ENCODE measurements at places on chromosomes 6 and 20. TPM values are rescaled to one million over a fixed set of nuclear protein-coding genes. Genes with fewer than 3 reads are reported as not detected.

DNA sequence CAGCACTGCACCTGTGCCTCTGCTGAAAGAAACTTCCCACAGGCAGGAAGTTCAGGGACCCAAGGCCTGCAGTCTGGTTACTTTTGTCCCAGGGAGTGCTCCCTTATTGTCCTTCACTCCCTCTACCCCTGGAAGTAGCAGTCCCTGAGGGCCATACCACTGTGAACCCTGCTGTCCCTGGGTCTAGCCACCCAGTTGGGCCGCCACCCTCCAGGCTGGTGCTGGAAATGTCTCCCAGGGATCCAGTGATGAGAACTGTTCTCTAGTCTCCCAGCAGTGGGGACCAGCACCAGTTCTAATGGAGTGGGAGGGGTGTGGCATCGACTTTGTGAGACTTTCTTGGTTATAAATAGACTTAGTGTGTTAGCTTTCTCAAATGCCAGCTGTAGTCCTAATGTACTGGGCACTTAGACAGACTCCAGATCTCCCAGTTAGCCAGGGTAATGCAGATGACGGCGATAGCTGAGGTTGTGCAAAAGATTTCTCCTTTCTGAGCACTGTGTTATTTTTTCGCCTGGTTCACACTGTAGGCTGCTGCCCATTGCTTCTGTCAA is 462.5 kb downstream of the CDH26 start:
- H3K4me3 ChIP-seq, result no peak overlapping the region
- no peaks in the 10 kb centered on the region for H3K27me3 ChIP-seq
- no peak for DNase-seq
- H3K27ac ChIP-seq, result no peak overlapping the region
- H3K4me1 ChIP-seq, result no peaks in the 10 kb centered on the region

The TCF21 gene
- not detected for total RNA-seq

DNA sequence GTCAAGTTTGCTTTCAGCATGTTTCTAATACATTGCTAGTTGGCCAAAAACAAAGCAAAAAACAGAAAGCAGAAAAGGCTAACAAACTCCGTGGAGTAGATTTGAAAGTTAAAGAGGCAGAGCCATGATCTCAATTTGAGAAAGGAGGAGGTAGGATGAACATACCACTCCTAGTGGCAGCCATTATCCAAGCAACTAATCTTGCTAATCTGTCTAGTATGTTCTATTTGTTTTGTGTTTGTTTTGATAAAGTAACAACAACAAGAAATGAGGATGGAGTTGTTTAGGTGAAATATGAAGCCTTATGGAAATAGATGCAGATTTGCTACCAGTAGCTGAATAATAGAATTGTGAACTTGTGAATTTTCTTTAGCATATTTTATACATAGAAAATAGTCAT is 295.5 kb upstream of the PRDM1 start:
- DNase-seq, result no peak
- H3K36me3 ChIP-seq, result no peaks in the 10 kb centered on the region
- H3K4me1 ChIP-seq, result no peaks in the 10 kb centered on the region
- H3K27me3 ChIP-seq, result no peaks in the 10 kb centered on the region

- peaks cover 10% of the 10 kb centered on the region for H3K4me1 ChIP-seq
- no peak overlapping the region for H3K4me3 ChIP-seq
- no peak overlapping the region for H3K27ac ChIP-seq
Measured at GRCh38 chr20:24131684-24132083, 143.1 kb upstream of the GGTLC1 start.

GRCh38 chr20:41031243-41031619 is 2.6 kb downstream of the TOP1 start:
- H3K36me3 ChIP-seq, result no peaks in the 10 kb centered on the region
- DNase-seq, result no peak
- H3K4me1 ChIP-seq, result peaks cover 40% of the 10 kb centered on the region
- peak overlapping the region; percentile 96 for H3K4me3 ChIP-seq
- no peaks in the 10 kb centered on the region for H3K27me3 ChIP-seq
